Osteoblast (primary cell): ENCODE measurements at places on chromosomes 16 and 17. TPM values are rescaled to one million over a fixed set of nuclear protein-coding genes. Genes with fewer than 3 reads are reported as not detected.

- DNase-seq = no peak
Measured at GRCh38 chr17:52660692-52661091, 502.2 kb upstream of the CA10 start.

- DNase-seq = no peak
Measured at GRCh38 chr17:9406046-9406606, 169.5 kb downstream of the STX8 start.

DNA sequence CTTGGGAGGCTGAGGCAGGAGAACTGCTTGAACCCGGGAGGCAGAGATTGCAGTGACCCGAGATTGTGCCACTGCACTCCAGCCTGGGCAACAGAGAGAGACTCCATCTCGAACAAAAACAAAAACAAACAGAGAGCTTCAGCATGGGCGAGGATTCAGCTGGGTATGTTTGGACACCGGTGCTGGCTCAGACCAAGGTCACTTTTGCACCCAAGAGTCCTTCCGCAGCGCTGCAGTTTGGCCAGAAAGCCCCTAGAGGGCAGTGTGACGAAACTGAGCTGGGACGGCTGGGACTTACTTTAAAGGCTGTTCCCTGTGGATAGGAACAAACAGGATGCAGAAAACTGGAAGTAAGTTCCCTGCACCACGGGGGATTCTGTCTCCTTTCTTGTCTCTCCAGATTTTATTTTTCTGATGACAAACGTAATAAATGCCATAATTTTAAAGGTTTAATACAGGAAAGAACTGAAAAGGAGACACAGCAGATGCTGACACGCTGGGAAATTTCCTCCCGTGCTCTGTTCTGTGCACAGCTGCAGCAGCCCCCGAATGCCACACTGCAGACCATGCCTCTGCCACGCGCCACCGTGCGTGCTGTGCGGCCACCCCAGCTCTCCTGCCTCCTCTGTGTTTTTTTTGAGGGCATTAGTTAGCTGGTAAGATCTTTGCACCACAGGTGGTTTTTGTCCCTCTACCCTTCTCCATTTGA lies 25.2 kb upstream of the USP36 start:
- DNase-seq = peak; percentile 93

RGS11 gene
- total RNA-seq = 0.36 and 0.59 TPM in 2 replicates

GRCh38 chr16:4046221-4046620 lies 70.0 kb downstream of the ADCY9 start:
- no peak for DNase-seq

GRCh38 chr17:58492238-58493121 lies 4.3 kb upstream of the HSF5 start:
- DNase-seq = no peak

DNA sequence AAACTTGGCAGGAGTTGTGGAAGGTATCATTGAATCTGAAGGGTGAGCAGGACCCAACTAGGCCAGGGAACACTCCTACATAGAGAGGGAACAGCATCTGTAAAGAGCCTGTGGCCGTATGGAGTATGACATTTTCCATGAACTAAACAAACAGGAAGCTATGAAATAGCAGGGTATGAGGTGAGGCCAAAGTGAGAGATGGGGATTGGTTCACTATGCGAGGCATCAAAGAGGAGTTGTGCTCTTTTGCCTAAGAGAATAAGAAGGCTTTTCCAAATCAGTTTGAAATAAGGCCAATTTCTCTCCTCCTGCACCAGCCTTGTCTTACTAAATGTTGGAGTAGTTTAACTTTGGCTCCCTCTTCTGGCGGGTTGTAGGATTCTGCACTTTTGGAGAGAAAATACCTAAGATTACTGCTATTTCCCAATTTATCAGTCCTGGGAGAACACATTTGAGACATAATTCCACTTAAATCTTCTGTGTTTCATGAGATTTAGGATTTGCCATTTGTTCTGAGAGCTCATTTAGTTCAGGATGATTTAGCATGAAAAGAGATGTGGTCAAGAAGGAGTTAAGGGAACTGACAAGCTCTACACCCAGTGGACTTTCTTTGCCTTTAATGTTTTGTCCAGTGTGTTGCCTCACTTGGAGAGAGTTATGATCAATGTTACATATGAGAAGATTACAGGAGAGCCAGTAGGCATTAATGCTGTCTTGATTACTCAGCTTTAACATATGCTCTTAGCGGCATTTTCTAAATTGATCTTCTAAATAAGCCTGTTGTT lies 55.4 kb downstream of the TNRC6C start:
- peak; percentile 70 for DNase-seq

DNA sequence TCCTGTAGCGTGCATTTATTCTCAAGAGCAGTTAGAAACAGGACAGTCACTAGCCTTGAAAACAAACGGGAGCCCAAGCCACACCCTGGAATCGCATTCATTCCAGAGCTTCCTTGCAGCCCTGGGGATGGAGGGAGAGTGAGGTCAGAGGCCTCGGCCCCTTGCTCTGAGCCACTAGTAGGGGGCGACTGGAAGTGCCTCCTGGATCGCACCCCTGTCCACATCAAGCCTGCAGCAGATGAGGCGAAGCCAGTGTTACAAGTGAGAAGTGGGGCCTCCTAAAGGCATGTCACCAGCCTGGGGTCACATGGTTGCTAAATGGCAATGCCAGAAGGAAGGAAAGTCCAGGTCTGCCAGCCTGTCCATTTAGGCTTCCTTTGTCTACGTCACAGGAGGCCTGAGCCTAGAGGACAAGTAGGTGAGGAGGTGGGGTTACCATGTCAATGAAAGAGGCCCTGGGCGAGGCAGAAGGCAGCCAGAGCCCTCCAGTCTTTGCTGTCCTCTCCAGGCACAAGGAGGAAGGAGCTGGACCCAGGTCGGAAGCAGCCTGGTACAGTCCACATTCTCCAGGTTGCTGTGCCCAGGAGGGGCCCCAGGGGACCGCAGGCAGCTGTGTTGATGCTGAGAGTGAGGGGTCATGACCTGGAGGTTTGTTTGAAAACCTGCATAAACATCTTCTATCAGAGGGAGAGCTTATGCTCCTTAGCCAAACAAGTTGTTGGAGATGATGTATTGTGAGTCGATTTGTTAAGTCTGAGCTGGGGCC lies 3.0 kb upstream of the RCVRN start:
- peak; percentile 69 for DNase-seq

- peak; percentile 35 for DNase-seq
Measured at GRCh38 chr17:79619196-79619595, 8.3 kb upstream of the RBFOX3 start.

DNA sequence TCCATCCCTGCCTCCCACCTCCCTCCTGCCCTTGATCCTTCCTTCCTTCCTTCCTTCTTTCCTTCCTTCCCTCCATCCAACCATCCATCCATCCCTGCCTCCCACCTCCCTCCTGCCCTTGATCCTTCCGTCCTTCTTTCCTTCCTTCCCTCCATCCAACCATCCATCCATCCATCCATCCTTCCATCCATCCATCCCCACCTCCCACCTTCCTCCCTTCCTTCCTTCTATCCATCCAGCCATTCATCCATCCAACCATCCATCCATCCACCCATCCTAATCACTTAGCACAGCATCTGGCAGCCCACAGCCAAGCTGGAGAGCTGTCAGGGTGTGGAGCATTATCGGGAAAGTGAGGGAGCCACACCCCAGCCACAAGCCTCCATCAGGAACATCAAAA lies 54.5 kb downstream of the TK2 start:
- DNase-seq = no peak

- DNase-seq = no peak
Measured at GRCh38 chr17:80916246-80916645, 75.4 kb upstream of the CHMP6 start.

- DNase-seq = no peak
Measured at GRCh38 chr17:70034158-70034557, 40.9 kb upstream of the KCNJ16 start.

DNA sequence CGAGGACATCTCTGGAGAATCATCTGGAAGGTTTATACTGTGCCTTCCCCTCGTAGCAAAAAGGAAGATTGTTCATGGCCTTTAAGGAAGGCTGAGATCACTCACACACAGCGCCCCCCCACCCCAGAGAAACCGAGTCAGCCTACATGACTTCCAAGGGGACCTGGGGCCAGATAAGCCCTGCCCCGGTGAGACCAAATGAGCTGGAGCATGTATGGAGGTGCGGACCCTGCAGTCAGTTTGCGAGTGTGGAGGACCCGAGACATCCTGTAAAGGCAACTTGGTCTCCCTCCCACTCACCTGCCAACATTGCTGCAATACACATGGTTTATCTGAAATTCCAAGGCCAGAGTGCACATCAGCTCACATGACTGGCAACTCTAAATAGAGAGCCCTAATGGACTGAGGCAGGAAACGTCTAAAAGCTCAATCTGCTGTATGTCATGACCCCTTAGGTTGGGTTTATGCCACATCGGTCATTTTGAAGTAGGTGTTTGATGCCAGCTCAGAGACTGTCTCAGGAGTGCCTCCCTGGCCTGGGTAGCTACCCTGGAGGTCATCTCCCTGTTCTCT lies 233.6 kb downstream of the CPPED1 start:
- no peak for DNase-seq

DNA sequence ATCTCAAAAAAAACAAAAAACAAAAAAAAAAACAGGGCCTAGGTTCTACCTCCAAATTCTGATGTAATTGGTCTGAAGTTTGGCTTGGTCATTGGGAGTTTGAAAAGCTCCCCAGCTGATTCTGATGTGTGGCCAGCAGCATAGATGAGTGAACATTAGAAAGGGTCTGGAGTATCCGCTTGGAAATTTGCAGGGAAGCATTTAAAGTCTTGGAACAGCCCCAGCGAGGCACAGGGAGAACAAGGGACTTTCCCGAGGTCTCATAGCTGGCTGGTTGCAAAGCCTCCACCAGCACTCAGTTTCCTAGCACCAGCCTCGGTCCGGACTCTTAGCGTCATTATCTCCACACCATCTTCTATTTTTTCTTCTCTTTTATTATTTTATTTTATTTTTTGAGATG lies 70.8 kb downstream of the RAB11FIP4 start:
- no peak for DNase-seq

CDRT4 gene
- 2.7 and 3.3 TPM in 2 replicates for total RNA-seq

BIRC5 gene
- 8.0 and 11.5 TPM in 2 replicates for total RNA-seq

DNA sequence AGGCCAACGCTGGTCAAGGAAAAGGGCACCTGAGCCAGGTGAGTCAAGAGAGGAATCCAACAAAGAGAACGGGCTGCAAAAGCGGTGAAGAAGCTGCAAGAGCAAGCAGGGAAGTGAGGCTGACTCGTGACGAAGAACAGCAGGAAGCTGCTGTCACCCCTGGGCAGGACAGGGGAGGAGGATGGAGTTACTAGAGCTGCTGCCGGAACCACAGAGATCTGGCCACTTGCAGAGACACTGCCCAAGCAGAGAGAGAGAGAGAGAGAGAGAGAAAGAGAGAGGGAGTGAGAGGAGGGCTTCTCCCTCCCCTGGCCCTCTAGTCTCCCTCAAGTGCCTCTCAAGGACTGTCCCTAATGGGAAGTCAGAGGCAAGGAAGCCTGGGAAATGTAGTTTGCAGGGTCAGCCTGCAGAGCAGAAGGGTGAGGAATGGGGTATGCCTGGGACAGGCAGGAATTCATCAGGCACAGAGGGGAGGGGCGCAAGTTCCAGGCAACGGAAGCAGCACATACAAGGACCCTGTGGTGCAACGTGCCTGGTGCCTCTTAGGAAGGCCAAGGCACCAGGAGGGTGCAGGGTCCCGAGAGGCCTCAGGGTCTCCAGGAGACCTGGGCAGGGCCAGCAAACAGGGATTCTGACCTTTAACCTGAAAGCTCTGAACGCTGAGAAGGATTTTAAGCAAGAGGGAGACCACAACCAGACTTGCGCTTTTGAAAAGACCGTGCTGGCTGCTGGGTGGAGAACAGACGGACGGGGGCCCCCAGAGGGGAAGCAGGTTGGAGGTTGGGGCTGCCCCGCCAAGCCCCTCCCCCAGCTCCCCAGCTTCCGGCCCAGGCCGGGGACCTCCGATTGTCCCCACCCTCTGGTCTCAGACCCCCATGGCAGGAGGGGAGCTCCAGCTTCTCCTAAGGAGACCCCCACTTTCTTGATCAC lies 45.8 kb upstream of the CIBAR2 start:
- DNase-seq = peak; percentile 73

DNA sequence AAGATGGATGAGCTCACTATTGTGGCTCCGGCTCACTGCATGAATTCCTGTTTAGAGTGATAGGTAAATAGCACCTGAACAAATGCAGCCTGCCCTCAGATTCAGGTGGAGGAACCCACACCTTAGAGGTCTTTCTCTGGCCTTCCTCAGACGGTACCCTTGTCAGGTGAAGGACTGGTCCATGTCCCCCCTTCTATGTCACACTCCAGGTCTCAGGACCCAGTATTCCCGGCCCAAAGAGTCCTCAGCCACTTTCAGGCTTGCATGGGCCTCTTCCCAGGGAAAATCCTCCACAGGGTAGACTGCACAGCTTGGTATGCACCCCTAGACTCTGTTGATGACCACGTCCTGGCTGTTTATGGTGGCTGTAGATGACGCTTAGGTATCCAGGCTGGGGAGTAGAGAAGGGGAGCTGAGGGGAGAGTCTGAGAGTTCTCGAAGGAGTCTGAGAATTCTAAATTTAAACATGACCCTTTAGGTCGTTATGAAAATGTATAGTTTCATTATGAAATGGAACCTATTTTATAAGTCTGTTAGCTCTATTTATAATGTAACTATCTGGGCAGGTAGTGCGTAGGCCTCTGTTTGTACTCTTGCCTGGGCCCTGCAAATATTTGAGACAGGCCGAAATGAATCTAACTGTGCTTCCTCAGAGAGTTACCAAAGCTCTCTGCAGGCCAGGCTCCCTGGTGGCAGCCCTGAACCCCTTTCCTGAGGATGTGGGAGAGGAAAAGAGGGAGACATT lies 32.5 kb upstream of the CCR7 start:
- no peak for DNase-seq

GRCh38 chr16:4517812-4518680 lies 20.5 kb downstream of the CDIP1 start:
- peak; percentile 74 for DNase-seq

DNA sequence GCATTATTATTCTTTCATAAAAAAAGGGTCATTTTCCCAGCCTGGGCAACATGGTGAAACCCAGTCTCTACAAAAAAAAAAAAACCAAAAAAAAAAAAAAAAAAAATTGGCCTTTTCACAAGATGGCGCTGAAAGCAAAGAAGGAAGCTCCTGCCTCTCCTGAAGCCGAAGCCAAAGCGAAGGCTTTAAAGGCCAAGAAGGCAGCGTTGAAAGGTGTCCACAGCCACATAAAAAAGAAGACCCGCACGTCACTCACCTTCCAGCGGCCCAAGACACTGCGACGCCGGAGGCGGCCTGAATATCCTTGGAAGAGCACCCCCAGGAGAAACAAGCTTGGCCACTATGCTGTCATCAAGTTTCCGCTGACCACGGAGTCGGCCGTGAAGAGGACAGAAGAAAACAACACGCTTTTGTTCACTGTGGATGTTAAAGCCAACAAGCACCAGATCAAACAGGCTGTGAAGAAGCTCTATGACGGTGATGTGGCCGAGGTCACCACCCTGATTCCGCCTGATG lies 4.9 kb upstream of the PGAP6 start:
- no peak for DNase-seq

SPATA32 gene
- not detected in 2 replicates for total RNA-seq
